ENCODE measurements at places on chromosomes 4 and X.

DNA sequence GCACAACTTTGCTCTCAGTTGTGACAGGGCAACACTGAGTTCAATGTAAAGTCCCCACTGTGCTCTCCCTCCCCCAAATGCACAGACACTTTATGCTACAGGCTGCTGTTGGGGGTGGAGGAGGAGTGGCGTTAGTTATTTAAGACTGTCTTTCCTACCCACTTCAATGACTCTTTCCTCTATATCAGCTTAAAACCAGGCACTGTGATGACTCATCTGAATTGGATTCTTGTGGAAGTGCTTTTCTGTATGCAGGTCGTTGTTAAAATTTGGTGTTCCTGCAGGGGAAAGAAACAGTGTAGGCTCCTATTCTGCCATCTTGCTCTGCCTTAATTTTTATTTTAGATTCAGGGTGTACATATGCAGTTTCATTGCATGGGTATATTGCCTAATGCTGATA lies 1157.2 kb upstream of the ADGRL3 start:
- peak; percentile 24 for DNase-seq

GRCh38 chr4:19259920-19260319 lies 991.8 kb upstream of the SLIT2 start:
- DNase-seq: no peak

GRCh38 chrX:136616987-136617685 lies 30.8 kb upstream of the CD40LG start:
- DNase-seq: no peak

- no peak for DNase-seq
Measured at GRCh38 chr4:125105561-125105960, 209.2 kb upstream of the FAT4 start.

- no peak for DNase-seq
Measured at GRCh38 chr4:35511851-35512250, 732.5 kb downstream of the ARAP2 start.

DNA sequence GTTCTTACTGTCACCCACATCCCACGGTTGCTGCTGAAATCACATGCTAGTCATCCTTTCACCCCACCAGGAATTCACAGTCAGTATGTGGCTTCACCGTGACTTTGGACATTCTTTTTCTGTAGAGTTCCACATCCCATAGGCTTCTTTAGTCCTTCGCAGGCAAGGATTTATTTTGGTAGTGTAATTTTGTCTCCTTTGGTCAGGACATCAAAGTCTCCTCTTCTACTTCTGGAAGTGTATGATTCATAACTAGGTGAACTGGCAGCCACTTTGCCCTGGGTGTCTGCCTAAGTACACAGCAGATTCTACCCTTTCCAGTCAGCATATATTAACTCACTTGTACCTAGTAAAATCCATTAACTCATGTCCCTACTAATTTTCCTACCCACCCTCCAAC lies 38.3 kb upstream of the MMAA start:
- DNase-seq: no peak

Data from brain microvascular endothelial cell (primary cell).